Epithelial cell of prostate (primary cell): ENCODE measurements at places on chromosomes 16 and 17.

DNA sequence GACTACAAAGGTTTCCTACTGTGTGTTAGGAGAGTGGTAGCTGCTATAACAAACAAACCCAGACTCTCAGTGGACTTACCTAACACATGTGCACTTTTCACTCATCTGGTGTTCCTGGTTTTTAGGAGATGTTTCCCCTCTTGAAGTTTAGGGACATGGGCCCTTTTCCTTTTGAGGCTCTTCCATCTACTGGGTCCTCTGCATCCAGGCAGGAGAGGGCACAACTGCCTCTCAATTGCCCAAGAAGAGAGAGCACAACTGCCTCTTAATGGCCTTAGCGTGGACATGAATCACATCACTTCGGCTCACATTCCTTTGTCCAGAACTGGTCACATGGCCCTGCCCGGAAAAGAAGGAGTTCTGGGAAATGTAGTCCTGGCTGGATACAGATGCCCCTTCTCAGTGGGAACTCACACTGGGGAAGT is 9.8 kb upstream of the TNRC6C start:
- no peak for DNase-seq

DNA sequence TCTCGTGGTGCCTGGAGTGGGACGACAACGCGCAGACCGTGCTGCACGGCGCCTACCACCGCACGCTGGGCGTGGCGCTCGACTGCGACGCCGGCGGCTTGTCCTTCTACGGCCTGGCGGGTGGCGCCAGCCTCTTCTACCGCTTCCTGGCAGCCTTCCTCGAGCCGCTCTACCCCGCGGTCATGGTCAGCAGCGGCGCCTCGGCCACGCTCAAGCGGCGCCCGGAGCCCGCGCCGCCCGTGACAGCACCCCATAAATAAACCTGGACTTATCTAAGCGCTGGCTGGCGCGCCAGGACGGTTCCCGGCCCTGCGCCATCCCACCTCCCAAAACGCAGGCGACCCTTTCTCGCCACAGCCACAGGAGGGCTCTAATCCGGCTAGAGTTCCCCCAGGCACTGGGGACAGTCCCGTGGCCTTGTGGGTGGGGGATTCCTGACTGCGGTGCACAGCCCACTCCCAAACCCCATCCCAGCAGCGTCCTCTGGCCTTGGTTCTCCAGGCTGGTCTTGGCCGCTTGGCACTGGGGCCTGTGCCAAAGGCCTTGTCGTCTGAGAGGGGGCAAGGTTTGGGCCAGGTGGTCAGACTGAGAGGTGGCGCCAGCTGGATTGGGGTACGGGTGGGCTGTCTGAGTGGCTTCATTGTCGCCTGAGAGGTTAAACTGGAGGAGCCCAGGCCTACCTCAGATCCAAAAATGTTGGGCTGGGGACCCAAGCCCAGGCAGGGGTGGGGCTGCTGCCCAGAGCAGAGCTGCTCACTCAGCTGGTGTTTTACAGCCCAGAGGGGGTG is 10.1 kb upstream of the SLC16A5 start:
- DNase-seq = no peak

DNA sequence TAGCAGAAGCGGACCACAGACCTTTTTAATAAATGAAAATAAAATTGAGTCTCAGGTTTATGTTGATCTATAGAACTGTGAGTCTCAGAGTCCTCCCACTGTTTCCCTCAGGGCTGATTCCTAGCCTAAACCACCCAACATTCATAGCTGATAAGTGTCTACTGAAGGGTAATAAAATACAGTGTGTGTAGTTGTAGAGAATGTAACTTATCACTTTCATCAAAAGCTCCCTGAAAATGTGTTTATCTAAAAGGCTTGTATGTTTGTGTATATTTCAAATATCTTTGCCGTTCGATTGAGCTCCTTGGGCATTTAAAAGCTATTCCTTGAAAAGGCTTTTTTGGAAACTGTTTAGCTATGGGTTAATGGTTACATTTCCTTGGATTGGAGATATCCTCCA is 740.3 kb upstream of the SOX9 start:
- no peak for DNase-seq

DNA sequence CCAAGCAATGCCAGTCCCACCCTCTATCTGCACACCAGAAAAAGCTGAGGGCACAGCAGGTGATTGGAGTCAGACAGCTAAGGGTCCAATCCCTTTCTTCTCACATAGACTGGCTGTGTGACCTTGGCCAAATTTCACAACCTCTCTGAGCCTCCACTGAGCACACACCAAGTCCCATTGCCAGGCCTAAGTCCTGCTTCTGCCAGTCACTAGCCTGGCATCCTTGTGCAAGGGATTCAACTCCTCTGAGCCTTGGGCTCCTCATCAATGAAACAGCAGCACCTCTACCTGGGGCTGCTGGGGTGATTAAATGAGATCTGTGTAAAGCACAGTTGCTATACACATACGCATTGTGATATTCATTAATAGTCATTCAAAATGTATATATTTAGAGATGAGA is 15.5 kb upstream of the TLCD3B start:
- DNase-seq = no peak

GRCh38 chr16:19265380-19265930 is 20.1 kb upstream of the CLEC19A start:
- no peak for DNase-seq

DNA sequence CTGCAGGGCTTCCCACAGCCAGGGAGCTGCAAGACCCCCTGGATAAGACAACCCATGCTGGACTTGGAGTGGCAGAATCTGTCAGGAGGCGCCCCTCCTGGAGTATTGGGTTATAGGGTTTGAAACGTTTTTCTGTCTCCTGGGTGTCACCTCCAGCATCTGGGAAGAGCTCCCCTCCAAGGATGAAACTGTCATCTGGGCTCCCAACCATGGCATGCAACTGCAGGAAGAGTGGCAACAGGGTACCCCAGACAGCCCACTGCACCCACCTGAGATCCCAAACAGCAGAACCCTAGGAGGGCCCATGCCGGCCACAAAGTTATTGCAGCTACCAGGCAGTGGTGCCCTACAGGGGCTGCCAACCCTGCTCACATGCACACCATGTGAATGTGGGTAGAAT is 636 bp upstream of the GSG1L start:
- no peak for DNase-seq

DNA sequence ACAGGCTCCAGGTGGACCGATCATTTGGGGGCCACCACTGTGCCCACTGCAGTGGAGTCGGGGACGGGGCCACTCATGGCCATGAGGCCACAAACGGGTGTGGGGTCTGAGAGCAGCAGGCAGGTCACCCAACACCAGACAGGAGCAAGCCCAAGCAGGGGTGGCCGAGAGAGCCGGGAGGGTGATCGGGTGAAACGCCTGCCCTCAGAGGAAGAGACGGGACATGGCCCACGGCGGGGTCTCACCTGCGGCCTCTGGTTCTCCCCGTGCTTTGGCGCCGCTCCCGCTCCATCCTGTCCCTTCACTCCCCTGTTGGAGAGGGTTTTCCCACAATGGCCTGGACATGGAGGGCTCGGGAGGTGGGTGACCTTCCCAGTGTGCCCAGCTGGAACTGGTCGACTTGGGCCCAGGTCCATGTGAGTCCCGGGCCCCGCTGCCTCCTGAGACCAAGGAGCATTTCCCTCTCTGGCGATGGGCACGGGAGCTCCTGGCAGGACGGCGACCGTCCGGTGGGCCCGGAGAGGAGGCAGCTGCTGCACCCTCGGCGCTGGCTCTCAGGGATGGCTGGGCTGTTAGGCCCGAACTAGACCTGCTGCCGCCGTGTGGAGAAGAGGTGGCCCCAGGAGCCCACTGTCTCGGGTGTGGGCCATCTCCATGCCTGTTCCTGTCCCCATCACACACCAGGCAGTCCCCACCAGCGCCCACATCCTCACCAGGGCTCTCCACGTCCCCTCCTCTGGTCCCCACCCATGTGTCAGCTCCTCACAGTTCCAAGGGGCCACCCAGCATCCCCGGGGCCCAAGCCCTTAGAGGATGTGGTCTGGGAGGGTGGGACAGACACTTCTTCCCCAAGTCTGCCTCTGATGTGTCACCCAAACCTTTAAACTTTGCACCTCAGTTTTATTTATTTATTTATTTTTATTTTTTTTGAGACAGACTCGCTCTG is 13.4 kb upstream of the BAHCC1 start:
- no peak for DNase-seq

DNA sequence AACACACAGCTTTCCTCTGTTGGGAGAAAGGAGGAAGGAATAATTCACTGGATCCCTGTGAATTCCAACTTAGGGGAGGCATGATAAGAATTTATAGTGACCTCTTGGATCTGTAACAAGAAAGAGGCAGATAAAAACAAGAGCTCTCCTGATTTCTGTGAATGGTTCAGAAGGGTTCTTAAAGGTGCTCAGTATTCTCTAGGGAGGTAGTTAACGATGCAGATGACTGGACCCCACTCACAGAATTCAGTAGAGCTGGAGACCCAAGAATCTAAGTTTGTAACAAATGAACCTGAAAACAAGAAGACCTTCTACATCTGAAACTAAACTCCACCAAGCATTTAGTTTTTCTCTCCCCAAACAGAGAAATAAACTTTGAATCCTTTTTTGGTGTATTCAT is 8.6 kb downstream of the ZNRF1 start:
- DNase-seq = no peak

DNA sequence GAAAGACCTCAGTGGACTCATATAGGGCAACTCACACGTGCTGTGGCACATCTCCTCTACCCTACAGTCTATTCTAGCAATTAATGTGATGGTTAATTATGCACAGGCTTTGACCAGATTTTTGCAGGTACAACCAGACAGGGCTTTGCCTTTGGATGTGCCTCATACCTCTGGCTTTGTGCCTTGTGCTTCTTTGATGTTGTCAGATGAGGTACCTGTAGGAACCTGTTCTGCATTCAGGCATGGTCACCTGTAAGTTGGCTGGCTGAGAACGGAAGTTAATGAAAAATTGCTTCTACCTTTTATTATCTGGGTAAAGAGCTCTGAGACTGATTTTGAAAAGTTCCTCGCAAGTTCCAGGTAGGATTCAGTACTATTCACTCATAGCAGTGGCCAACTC is 462.9 kb upstream of the ZFHX3 start:
- DNase-seq = no peak

DNA sequence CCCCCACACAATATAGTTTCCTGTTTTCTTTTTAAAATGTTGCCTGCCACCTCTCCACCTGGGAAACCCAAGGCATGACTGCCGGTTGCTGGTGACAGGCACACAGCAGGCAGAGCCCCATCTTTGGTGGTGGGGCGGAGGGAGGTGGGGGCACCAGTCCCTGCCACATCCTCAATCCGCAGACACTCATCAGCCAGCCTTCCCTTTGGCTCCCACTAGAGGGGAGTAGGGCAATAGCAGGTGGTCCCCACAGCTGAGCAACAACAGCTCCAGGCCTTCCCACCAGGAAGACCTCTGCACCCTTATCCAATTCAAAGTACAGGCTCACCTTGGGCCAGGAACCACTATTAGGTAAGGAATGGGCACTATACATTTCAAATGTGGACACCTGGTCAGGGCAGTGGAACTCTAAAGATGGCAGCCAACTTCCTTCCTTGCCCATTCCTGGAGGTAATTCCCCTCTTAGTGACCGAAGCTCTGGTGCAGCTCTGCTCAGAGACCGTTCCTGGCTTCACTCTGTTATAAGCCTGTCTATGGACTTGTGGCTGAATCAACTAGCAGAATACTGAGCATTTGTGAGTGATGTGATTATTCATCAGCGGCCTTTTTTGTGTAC is 13.9 kb downstream of the RECQL5 start:
- no peak for DNase-seq

DNA sequence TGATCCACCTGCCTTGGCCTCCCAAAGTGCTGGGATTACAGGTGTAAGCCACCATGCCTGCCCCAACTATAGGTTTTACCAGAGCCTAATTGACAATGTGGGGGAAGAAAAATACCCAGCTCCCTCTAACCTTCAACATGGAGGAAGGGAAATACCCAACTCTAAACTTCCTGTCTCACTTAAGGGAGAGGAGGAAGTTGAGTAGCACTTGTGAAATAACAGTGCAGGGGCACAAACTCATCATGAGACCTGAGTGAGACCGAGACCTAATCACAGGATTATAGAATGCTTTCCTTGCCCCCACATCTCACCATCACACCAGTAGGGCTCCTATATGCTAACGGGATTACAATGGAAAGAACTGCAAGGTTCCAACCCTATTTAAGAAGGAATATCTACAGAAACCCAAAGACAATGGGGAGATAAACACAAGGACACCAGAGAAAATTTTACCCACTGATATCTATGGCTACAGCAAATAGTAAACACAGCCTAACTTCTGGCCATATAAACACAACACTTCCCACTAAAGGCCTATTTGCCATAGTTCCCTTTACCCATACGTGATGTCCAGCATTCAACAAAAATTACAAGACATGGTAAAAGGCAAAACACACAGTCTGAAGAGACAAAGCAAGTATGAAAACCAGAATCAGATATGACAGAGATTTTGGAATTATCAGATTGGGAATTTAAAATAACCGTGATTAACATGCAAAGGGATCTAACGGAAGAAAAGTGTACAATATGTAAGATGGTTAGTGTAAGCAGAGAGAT is 26.9 kb downstream of the OR3A1 start:
- DNase-seq = no peak

GRCh38 chr16:24482681-24483202 is 56.6 kb upstream of the RBBP6 start:
- DNase-seq = no peak

- DNase-seq = no peak
Measured at GRCh38 chr16:55502801-55503366, 6.0 kb upstream of the LPCAT2 start.

GRCh38 chr16:67613808-67614207 is 31.1 kb upstream of the CARMIL2 start:
- DNase-seq = no peak

- no peak for DNase-seq
Measured at GRCh38 chr17:40610359-40610758, 37.3 kb downstream of the SMARCE1 start.

- DNase-seq = no peak
Measured at GRCh38 chr17:67058036-67058435, 13.7 kb downstream of the CACNG1 start.

DNA sequence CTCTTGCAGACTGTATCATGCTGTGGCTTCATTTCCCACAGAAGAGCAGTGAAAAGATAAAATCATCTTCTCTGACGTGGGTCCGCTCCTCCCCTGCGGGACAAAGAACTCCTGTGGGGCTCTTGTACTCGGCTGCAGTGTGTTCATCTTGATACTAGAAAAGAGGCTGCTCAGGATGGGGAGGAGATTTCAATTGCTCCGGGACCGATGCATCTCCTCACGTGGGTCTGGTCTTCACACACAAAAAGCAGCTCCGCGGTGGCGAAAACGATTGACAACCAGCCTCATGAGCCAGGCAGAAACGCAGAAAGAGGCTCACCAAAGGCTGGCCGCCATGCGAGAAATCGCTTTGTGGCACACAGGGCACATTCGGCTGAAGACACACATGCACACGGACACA is 14.4 kb upstream of the KCNJ18 start:
- DNase-seq = no peak

DNA sequence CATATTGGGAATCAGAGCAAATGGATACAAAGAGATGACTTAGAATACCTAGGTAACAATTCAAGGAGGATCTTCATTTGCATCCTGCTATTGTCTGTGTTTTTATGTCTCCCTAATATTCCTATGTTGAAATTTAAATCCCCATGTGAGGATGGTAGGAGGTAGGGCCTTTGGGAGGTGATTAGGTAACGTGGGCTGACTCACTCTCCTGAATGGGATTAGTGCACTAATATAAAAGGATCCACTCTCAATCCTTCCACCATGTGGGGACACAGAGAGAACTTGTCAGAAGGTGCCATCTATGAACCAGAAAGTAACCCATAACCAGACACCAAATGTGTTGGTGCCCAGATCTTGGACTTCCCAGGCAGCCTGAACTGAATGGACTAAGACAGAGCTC is 83.4 kb downstream of the CDH8 start:
- DNase-seq = no peak

GRCh38 chr16:68046106-68046505 is 23.0 kb downstream of the DUS2 start:
- no peak for DNase-seq

GRCh38 chr17:10339051-10339450 is 33.8 kb downstream of the MYH13 start:
- no peak for DNase-seq
